ENCODE measurements at places on chromosomes 3 and 15.

DNA sequence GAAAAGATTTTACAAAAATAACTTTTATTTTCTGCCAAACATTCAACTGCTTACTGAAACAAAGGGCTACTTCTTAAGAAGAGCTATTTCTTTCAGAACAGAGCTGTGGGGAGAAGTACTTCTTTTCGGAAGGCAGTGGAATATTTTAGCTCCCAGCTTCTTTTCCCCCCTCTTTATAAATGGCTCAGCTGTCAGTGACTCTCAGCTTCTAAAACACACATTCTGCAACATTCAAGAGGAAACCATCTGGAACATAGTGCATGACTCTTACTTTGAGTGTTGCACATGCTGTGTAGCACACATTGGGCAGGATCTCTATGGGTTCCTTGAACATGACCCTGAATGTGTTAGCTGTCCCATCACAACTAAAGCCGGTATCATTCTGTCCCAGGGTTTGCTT lies 7.0 kb upstream of the C15orf40 start:
- no peak for DNase-seq

DNA sequence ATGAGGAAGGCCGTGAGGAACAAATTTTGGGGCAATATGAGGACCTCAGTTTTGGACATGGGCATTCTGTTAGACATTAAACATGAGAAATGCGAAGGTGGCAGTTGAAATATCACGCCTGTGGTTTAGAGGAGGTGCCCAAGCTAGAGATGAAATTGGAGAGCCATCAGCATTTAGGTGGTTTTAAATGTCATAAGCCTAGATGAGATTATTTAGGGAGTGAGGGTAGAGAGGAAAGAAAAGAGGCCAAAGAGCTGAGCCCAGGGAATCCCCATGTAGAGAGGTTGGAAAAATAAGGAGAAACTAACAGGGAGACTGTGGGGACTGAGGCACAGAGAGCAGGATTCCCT lies 14.9 kb downstream of the RTP1 start:
- DNase-seq = no peak

- no peak for DNase-seq
Measured at GRCh38 chr15:48384616-48385015, 53.4 kb downstream of the DUT start.

- DNase-seq = no peak
Measured at GRCh38 chr3:4752201-4753072, 226.8 kb upstream of the BHLHE40 start.

DNA sequence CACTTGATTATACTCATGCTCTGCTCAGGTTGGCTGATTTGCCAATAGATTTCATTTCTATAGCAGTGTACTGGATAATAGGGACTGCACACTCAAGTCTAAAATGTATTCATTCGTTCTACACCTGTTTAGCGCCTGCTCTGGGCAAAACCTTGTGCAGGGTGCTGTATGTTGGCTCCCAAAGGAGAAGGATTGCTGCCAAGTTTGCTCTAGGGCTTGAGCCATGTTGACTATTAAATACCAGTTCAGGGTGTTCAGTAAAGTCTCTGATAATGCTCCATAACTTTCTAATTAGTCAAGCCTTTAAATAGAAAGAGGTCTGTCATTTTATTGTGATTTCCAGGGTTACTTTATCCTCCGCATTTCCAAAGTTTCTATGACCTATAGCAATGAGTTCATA lies 470.2 kb downstream of the MAGI1 start:
- no peak for DNase-seq

GRCh38 chr3:158057666-158058065 lies 48.6 kb downstream of the SHOX2 start:
- no peak for DNase-seq

DNA sequence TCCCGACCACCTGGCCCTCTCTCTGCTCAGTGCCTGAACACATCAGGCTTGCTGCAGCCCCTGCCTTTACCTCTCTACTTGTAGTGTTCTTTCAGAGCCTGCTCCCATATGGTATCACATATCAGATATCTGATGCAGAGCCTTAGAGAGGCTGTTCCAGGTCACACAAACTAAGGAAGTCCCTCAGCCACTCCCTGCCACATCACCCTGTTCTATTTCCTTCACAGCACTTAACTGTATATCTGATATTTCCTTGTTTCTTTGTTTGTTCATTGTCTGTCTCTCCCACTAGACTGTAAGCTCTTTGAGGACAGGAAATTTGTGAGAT lies 976 bp upstream of the ALDH1L1 start:
- DNase-seq = no peak

GRCh38 chr15:57468486-57468885 lies 92.2 kb downstream of the CGNL1 start:
- no peak for DNase-seq

DNA sequence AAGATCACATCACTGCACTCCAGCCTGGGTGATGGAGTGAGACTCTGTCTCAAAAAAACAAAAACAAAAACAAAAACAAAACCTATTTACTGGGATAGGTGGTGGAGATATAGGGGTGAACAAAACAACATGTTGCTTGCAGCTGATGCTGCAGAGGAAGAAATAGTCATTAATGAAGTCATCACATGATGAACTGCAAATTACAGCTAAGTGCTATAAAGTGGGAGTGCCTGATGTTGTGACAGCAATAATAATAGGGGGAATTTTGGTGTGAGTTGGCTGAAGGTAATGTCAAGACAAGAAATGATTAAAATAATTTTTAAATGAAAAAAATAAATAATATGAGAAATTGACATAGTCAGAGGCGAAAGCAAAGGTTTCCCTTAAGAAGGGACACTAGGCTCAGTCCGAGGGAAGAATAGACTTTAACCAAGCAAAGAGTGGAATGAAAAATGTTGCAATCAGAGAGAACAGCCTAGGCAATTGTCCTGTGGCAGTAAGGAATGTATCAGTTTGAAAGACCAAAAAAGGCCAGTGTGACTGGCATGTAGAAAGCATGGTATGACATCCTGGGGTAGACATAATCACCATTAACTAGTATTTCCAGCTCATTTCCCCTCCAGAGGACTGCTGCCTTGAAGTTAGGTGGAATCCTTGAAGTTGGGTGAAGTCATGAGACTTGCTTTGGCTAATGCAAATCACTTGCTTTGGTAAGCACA lies 14.7 kb upstream of the PIK3CB start:
- no peak for DNase-seq

- no peak for DNase-seq
Measured at GRCh38 chr15:94910166-94910565, 678.8 kb downstream of the MCTP2 start.

- DNase-seq = peak; percentile 31
Measured at GRCh38 chr3:160169139-160169976, 55.9 kb upstream of the C3orf80 start.

DNA sequence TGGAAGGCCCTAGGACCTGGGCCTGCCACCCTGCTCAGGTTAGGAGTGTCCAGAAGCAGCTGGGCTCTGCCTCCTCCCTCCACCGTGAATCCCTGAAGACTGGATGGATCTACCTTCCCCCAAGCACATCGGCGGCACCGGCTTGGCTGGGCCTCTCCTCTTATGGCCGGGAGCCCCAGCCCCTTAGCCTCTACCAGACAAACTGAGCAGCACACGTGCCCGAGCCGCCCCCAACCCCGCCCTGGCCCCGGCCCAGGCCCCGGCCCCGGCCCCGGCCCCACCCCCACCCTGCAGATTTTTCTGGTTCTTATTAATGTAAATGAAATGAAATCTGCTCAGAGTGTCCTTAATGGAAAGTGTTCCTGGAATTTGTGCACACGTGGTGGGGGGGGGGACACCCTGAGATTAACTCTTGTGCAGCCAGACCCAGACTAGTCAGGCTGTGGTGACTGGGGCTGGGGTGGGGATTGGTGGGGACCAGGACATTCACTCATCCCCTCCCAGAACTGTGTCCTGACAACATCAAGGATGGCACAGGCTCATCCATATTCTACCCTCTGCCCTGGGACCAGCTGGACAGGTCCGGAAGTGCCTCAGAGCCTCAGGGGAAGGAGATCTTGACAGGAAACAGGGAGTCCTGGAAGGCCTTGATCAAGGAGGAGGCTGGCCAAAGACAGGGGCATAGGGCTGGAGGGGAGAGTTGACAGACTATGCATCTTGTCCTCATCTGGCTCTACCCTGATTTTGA lies 30.9 kb upstream of the SEMA3F start:
- peak; percentile 73 for DNase-seq

GRCh38 chr15:40290918-40291574 lies 8.2 kb upstream of the ANKRD63 start:
- peak; percentile 73 for DNase-seq
